Fibroblast of skin of left quadriceps (primary cell): ENCODE measurements at places on chromosomes 6 and 20.

- DNase-seq = no peak
These were observed 1.4 kb downstream of the AHCY start for GRCh38 chr20:34301587-34302311.

DNA sequence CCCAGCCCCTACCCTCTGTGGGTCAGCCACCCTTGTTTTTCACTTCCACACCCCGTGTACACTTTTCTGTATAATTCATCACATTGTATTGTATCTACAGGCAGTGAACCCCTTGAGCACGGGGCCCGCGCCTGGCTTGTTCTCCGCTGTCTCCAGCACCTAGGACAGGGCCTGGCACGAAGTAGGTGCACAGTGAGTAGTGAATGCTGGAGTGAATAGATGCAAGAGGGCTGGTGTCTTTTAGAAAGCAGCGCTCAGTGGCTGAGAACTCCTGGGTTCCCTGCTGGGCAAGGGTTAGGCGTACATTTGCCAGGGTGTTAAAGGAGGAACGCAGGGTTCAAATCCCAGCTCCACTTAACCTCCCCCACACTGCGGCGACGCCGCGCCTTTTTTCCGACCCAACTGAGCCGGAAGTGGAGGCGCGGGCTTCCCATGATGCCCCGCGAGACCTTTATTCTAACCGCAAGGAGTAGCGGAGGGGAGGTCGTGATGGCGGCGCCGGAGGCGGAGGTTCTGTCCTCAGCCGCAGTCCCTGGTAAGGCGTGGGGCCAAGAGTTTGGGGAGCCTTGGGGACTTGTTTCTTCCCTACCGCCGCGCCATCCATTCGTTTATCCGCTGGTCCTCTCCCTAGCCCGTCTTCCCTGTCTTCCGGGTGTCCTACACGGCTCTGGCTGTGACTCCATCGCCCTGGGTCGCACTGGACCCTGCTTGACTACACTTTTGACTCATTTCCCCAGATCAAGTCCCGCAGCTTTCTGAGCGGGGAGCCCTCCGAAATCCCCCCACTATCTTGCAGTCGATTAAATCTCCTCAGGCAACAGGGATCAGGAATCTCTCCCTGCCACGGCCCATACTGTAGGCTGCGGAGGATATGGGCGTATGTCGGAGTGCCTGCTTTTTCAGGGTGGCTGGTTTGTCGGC, at the start of gene MAD2L1BP:
Gene MAD2L1BP, plus strand, starts transcription at position 454 of the 921 bp plus-strand sequence. Its CDS starts 36 bp downstream, at position 490.
- DNase-seq = no peak

GRCh38 chr20:62389601-62390087, 2.7 kb downstream of the RPS21 start:
- DNase-seq = no peak

- DNase-seq = no peak
These were observed 45.1 kb upstream of the B4GALT5 start for GRCh38 chr20:49758781-49759180.

- no peak for DNase-seq
These were observed 157.9 kb downstream of the OGFRL1 start for GRCh38 chr6:71446470-71446869.
